NCI-H524 treated with DMSO at 0.1 percent for 48 hours (cell line): ENCODE measurements at places on chromosomes 7 and 10.
A peak's percentile ranks its signal among the peaks of the same experiment; 100 is the strongest.

DNA sequence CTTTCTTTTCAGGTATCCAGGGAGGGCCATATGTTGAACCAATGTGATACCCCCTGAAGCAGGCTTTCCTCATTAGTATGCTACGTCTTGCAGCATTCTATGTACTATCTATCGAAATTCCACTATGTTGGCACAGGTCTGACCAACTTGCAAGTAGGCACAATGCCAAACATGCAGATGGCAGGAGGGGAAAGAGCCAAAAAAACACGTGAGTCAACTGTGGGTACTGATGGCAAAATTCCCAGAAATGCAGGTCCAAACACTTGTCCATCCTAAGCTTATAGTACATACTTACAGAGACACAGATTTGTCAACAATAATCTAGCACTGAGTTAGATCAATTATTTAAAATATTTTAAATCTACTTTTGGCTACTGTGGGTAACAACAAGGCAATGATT, 394.9 kb downstream of the DGKB start:
- peak; percentile 43 for DNase-seq

DNA sequence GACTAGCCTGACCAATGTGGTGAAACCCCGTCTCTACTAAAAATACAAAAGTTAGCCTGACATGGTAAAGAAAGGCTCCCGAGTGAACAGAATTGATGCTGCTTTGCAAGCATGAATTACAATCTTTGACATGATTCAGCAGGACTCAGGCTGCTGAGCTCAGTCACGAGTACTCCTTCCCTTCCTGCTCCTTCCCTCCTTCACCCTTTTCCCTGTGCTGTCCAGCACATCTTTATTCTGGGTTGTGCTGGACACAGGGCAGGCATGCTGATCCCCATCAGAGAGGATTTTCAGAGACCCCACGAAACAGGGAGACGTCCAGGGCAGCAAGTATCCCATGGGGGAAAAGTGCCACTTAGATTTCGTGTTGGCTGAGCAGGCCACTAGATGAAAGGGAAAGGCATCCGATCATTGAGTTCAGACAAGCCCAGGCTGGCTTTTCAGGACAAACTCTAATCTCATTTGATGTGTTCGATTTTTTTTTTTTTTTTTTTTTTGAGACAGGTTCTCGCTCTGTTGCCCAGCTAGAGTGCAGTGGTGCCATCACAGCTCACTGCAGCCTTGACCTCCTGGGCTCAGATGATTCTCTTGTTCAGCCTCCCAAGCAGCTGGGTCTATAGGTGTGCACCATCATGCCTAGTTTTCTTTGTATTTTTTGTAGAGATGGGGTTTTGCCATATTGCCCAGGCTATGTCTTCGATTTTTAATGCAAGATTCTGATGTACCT, 36.5 kb downstream of the BAMBI start:
- no peak for DNase-seq

- DNase-seq = no peak
Observed at GRCh38 chr10:111316722-111317212, 239.9 kb downstream of the ADRA2A start.

DNA sequence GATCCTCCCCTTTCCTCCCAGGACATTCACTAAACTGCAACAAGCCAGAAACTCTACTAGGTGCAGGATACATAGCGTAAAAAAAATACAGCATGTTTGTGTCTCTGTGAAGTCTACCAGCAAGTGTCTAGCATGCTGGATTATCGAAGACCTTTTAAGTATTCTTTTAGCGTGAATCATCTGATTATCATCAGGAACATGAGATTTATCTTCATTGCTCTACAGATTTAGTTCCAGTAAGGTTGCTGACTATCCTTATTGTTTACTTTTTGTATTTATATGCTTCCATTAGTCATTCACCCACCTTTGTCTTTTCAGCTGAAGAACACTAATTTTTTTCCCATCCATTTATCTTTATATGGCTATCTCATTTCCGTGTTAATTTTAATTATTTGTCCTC, 62.8 kb downstream of the PDZD8 start:
- DNase-seq = no peak

GRCh38 chr10:77116904-77117303, 520.7 kb downstream of the KCNMA1 start:
- no peak for DNase-seq

- no peak for DNase-seq
Observed at GRCh38 chr10:36559412-36560400, 565.7 kb upstream of the ANKRD30A start.

DNA sequence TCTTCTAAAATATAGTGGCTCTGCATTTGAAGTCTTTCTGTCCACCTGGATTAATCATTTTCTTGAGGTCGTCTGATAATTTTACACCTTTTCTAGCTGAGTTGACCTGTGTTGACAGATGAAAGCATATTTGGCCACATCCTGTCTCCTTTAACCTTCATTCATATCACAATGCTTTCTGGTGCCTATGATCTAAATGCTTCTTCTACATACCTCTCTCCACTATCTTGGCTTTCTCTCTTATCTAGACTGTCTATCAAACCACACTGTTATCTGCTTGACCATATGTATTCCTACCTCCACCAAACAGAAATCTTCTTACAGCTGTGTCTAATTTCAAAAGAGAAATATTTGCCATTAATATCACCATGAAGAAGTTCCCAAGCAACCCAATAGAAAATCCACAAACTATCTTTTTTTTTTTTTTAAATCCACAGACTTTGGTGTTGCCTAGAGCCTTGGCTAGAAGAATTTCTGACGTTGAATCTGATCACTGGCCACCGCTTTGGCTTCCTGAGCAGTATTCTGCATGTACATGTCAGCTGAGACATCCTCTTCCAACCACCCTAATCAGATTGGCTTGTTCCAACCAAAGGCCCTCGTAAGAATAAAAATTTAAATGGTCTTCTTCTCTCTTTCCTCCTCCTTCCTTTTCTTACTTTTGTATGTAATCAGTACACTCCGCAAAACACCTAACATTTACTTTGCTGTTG, 66.3 kb upstream of the SP4 start:
- no peak for DNase-seq

- no peak for DNase-seq
Observed at GRCh38 chr10:24374134-24374915, 165.4 kb downstream of the KIAA1217 start.

DNA sequence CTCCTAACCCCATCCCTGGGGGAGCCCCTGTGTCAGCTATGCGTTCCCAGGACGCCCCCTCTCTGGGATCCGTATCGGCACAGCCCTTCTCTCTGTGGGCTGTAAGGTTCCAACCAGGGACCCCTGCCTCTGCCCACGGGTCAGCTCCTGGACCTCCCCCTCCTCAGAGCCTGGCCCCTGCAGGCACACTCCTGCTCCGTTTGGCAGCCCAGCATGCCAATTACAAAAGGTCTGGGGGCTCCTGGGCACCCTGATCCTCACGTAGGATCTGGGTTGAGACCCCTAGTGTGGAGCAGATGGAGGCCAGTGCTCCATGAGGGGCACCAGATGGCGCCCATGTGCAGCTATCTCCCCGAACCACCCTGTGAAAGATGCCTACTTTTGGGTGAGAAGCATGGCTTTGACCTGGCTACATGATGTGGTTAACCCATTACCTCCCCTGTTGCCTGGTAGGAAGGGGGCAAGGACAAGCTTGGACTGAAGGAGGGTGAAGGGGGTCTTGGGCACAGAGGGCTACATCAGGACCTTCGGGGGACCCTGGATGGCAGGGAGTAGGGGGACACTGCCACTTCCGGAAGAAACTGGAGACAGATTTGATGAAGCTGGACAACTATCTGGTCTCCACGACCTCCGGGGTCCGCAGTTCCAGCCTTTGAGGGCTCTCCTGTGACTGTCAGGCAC, 9.0 kb downstream of the TACR2 start:
- no peak for DNase-seq

DNA sequence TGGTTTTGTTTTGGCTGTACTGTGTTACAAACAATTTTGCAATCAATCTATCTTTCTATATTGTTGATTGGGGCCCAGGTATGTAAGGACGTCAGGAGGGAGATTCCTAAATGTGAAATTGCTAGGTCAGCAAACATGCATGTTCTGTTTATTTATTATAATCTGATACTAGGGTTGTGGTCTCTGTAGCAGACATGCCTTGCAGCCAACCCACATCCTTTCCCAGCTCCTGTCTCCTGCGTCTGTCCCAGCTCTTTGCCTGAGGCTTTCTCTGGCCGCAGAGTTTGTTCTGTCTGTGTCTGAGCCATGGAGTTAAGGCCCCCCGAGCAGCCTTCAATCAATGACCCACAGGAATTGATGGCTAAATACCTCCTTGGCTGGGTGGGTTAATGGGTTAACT, 124.0 kb upstream of the ZEB1 start:
- DNase-seq = no peak

GRCh38 chr10:118793545-118793944, 38.8 kb upstream of the CACUL1 start:
- no peak for DNase-seq

GRCh38 chr7:80207501-80207900, 72.9 kb downstream of the GNAI1 start:
- DNase-seq = no peak

- no peak for DNase-seq
Observed at GRCh38 chr7:151047976-151048815, at the start of gene ASIC3. Gene ASIC3 (plus strand): TSS chr7:151048531. CDS start chr7:151048886, 355 bp downstream.

DNA sequence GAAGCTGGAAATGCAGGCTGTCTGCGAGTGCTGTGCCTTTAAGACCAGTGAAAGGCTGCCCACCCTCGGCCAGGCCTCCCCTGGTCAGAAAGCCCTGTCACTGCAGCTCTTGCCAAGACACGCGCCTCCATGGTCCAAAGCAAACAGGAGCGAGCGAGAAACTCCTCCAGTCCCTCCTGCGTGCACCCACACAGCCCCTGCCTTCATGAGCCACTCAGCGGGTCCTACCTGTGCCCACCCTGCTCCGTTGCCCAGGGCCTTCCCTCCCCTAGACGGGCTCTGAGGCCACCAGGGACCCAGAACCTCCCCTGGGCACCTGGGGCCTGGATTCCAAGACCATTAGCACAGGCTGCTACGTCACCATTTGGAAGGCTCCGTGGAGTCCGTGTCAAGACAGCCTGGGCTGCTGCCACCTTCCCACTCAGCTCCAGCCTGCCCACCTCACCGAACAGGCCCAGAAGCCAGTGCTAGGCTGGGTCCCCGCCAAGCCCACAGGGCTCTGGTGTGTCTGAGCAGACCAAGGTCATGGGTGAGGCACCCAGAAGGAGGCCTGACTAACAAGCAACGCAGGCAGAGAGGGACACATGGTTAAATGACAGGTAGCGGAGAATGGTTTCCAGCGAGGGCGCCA, 144.5 kb downstream of the NEURL1 start:
- no peak for DNase-seq

GRCh38 chr10:122154545-122155366, 116.3 kb upstream of the BTBD16 start:
- no peak for DNase-seq

- no peak for DNase-seq
Observed at GRCh38 chr7:36145686-36146085, 7.4 kb upstream of the EEPD1 start.

DNA sequence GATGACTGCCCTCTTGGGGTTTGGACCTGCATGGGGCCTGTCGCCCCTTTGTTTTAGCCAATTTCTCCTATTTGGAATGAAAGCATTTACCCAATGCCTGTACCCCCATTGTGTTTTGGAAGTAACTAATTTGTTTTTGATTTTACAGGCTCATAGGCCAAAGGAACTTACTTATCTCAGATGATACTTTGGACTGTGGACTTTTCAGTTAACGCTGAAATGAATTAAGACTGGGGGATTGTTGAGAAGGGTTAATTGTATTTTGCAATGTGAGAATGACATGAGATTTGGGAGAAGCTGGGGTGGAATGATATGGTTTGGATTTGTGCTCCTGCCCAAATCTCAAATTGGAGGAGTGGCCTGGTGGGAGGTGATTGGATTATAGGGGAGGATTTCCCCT, 185.8 kb upstream of the PHYHIPL start:
- no peak for DNase-seq

GRCh38 chr7:72754312-72754711, 73.7 kb downstream of the TYW1B start:
- no peak for DNase-seq

DNA sequence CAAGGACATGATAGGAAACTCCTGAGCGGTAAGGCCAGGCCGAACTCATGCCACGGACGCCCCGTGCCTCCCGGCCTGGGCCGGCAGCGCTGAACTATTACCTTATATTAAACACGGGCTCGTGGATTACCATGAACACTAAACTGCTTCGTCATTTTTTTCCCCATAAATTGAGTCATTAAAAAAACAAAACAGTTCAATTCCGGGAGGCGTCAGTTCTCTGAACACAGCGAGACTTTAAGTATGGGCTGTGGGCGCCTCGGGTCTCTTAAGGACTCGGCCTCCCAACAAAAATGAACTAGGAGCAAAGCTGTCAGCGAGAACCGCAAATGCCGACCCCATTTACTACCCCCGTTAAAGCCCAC, 519 bp downstream of the PITRM1 start:
- no peak for DNase-seq
